ENCODE measurements at places on chromosomes 3 and 15. TPM values are rescaled to one million over a fixed set of nuclear protein-coding genes. Genes with fewer than 3 reads are reported as not detected.

Gene APOD
- not detected for total RNA-seq

DNA sequence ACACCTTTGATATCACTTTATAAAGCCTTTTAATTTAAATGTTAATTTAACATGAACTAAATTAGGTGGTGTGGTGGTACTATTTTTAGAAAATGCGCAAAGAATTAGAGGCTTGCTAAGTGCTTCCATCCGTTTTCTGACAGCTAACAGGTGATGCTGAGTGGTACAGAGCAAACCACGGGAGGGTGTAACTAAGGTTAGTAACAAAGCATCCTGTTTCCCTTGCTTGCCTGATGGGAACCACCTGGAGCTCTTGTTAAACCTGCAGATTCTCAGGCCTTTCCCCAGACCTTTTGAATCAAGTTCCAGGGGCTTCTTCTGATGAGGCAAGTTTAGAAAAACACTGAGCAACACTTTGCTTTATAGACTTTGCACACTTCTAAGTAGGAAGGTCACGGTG, 101.0 kb downstream of the ATG7 start:
- no peaks in the 10 kb centered on the region for H3K27me3 ChIP-seq
- no peaks in the 10 kb centered on the region for H3K4me1 ChIP-seq
- H3K36me3 ChIP-seq, result peaks cover 16% of the 10 kb centered on the region
- no peak overlapping the region for H3K27ac ChIP-seq

Gene PLA2G4D
- total RNA-seq, result not detected

GRCh38 chr3:46536758-46537157, 29.3 kb downstream of the LRRC2 start:
- H3K27ac ChIP-seq, result no peak overlapping the region
- no peak overlapping the region for H3K4me3 ChIP-seq
- peaks cover 3% of the 10 kb centered on the region for H3K27me3 ChIP-seq
- DNase-seq, result no peak
- H3K4me1 ChIP-seq, result peaks cover 23% of the 10 kb centered on the region

DNA sequence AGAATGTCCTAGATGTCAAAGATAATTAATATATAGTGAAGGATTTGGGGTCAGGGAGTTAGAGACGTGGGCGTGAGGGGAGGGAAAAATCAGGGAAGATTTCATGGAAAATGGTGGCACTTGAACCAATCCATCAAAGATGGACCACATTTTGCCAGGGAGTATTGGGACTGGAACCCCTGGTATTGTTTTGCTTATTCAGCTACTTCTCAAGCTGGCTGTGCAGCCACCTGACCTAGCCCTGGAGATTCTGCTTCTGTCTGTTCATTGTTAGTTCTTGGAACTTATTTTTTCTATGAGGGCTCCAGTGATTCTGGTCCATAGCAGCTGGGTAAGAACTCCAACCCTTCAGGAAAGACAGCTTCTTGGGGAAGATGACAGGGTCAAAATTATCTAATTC, 3.3 kb upstream of the THRB start:
- H3K36me3 ChIP-seq, result no peaks in the 10 kb centered on the region
- no peak overlapping the region for H3K27ac ChIP-seq
- DNase-seq, result no peak
- H3K4me1 ChIP-seq, result peaks cover 13% of the 10 kb centered on the region
- H3K27me3 ChIP-seq, result peaks cover 17% of the 10 kb centered on the region
- H3K4me3 ChIP-seq, result no peak overlapping the region

DNA sequence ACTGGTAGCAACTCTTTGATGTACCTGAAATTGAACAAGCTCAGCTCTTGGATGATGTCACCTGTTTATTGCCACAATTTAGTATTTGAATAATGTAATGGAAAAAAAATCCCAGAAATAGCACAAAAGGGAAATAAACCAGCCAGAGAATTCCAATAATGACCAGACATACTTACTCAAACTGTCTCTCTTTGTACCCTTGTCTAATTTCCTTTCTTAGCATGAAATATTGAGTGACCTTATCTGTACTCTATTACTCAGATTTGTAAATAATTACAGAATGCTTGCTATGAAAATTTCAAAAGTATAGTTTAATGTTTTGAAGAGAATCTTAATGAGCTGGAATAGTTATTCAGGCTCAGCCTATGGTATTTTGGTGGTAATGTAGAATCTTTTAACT, 555.4 kb upstream of the SGO1 start:
- no peaks in the 10 kb centered on the region for H3K36me3 ChIP-seq
- no peak overlapping the region for H3K4me3 ChIP-seq
- no peaks in the 10 kb centered on the region for H3K27me3 ChIP-seq
- H3K4me1 ChIP-seq, result no peaks in the 10 kb centered on the region

Gene DLEC1
- total RNA-seq, result 7.0 TPM

DNA sequence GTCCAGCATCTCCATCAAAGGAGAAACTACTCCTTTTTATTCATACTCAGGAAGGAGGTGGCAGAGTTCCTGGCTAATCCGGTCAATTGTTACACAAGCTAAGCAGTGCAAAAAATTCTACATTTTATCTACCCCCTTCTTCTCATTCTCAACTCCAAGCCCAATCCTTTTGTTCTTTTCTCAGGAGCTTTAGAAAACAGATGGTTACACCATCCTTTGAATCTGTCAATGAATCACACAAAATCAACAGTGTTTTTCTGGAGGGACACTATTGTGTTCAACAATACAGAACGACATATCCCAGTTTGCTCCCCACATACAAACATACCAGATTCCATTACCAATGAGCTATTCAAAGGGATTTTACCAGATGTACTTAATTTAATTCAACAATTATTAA, 362.1 kb downstream of the MAGI1 start:
- H3K4me3 ChIP-seq, result no peak overlapping the region
- no peaks in the 10 kb centered on the region for H3K36me3 ChIP-seq
- no peaks in the 10 kb centered on the region for H3K27me3 ChIP-seq
- no peaks in the 10 kb centered on the region for H3K4me1 ChIP-seq
- H3K27ac ChIP-seq, result no peak overlapping the region
- no peak for DNase-seq

- H3K4me3 ChIP-seq, result no peak overlapping the region
- H3K27me3 ChIP-seq, result no peaks in the 10 kb centered on the region
- no peaks in the 10 kb centered on the region for H3K36me3 ChIP-seq
- H3K4me1 ChIP-seq, result peaks cover 36% of the 10 kb centered on the region
Measured at GRCh38 chr15:58551084-58551763, 119.4 kb downstream of the LIPC start.

Gene TNFSF10
- 27.7 TPM for total RNA-seq

Gene TM4SF1
- total RNA-seq, result not detected

GRCh38 chr3:4837374-4837930, 141.8 kb upstream of the BHLHE40 start:
- peaks cover 34% of the 10 kb centered on the region for H3K4me1 ChIP-seq
- H3K36me3 ChIP-seq, result peaks cover 11% of the 10 kb centered on the region

GRCh38 chr3:194091141-194091540, 44.8 kb upstream of the HES1 start:
- no peaks in the 10 kb centered on the region for H3K36me3 ChIP-seq
- H3K27me3 ChIP-seq, result peaks cover 2% of the 10 kb centered on the region
- H3K27ac ChIP-seq, result no peak overlapping the region
- no peak overlapping the region for H3K4me3 ChIP-seq
- peaks cover 2% of the 10 kb centered on the region for H3K4me1 ChIP-seq
- DNase-seq, result no peak

Gene IMPG2
- total RNA-seq, result 0.72 TPM

GRCh38 chr3:129638481-129638880, 32.0 kb upstream of the PLXND1 start:
- no peaks in the 10 kb centered on the region for H3K36me3 ChIP-seq
- H3K27ac ChIP-seq, result no peak overlapping the region
- no peaks in the 10 kb centered on the region for H3K27me3 ChIP-seq
- H3K4me3 ChIP-seq, result no peak overlapping the region
- DNase-seq, result no peak

Gene KNL1
- 3.6 TPM for total RNA-seq

Gene CASR
- not detected for total RNA-seq

GRCh38 chr15:45377609-45378148, 665 bp downstream of the GATM start:
- no peaks in the 10 kb centered on the region for H3K36me3 ChIP-seq
- peaks cover 14% of the 10 kb centered on the region for H3K4me1 ChIP-seq
- H3K4me3 ChIP-seq, result peak overlapping the region; percentile 52
- peak; percentile 8 for DNase-seq

DNA sequence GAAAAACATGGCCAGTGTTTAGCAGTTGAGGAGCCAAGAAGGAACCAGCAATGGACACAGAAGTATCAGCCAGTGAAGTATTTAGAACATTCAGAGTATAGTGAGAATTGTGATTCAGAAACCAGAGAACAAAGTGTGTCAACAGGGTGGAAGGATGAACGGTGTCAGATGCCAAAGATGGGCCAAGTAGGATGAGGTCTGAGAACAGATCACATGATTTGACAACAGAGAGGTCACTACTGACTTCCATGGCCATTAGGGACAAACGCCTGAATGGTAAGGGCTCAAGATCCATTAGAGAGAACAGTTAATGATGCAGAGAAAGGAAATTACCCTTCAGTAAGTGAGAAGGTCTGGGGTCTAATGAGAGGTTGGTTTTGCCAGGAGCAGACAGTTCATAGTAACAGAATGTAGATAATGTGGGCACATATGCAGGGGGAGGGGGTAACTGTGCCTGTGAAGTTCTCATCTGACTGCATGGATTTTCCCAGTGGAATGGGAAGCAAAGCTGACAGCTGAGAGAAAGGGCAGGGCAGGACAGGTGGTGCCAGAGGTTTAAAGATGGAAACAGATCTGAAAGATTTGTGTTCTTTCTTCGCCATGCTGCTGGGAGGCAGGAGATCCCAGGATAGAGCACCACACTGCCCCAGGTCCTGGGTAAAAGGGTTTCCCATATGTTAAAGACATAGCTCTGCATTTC, 4.8 kb upstream of the ACAD9 start:
- H3K36me3 ChIP-seq, result no peaks in the 10 kb centered on the region
- H3K27me3 ChIP-seq, result no peaks in the 10 kb centered on the region
- no peak overlapping the region for H3K27ac ChIP-seq
- DNase-seq, result no peak
- peaks cover 16% of the 10 kb centered on the region for H3K4me1 ChIP-seq

DNA sequence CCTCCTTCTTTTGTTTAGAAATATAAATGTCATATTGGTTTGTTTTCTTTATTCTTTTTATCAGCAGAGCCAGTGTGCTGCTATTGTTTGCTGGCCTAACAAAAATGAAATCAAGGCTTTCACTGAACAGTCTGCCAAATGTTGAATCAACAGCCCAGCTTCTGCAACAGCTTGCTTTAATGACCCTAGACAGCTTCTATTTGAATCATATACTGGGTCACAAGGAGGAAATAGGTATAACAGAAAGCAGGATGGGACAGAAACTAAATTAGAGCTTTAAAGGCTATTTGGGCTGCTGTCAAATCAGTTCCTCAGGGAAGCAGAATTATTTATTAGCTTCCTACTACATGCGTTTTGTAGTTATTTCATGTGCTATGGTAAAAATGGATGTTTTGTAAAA, 12.1 kb upstream of the DNAJC13 start:
- no peak overlapping the region for H3K4me3 ChIP-seq
- H3K27ac ChIP-seq, result no peak overlapping the region
- no peak for DNase-seq
- no peaks in the 10 kb centered on the region for H3K4me1 ChIP-seq

DNA sequence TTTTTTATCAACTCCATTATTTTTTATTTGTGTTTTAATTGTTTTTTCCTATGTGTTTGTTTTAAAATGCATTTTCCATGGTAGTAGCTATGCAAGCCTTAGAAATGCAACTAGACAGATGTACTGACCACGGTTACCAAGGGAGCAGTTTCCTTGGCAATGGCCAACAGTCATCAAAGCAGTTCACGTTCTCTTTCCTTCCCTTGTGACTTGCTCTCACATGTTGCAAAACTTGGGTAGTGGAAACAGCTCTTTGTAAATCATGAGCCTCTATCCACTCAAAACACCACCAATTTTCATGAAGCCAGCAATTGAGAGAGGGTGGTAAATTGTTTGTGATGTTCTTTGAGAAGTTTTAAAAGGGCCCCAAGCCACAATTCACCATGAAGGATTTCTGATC, 499.4 kb upstream of the MDFIC2 start:
- H3K4me1 ChIP-seq, result no peaks in the 10 kb centered on the region
- DNase-seq, result no peak
- H3K4me3 ChIP-seq, result no peak overlapping the region
- no peaks in the 10 kb centered on the region for H3K36me3 ChIP-seq
- H3K27ac ChIP-seq, result no peak overlapping the region

GRCh38 chr3:133754455-133754854, 8.3 kb downstream of the TF start:
- H3K4me1 ChIP-seq, result no peaks in the 10 kb centered on the region
- DNase-seq, result no peak
- no peak overlapping the region for H3K4me3 ChIP-seq
- no peaks in the 10 kb centered on the region for H3K27me3 ChIP-seq
- H3K36me3 ChIP-seq, result no peaks in the 10 kb centered on the region

GRCh38 chr3:176734146-176734545, 463.1 kb downstream of the TBL1XR1 start:
- H3K4me1 ChIP-seq, result no peaks in the 10 kb centered on the region
- H3K36me3 ChIP-seq, result no peaks in the 10 kb centered on the region
- no peaks in the 10 kb centered on the region for H3K27me3 ChIP-seq

DNA sequence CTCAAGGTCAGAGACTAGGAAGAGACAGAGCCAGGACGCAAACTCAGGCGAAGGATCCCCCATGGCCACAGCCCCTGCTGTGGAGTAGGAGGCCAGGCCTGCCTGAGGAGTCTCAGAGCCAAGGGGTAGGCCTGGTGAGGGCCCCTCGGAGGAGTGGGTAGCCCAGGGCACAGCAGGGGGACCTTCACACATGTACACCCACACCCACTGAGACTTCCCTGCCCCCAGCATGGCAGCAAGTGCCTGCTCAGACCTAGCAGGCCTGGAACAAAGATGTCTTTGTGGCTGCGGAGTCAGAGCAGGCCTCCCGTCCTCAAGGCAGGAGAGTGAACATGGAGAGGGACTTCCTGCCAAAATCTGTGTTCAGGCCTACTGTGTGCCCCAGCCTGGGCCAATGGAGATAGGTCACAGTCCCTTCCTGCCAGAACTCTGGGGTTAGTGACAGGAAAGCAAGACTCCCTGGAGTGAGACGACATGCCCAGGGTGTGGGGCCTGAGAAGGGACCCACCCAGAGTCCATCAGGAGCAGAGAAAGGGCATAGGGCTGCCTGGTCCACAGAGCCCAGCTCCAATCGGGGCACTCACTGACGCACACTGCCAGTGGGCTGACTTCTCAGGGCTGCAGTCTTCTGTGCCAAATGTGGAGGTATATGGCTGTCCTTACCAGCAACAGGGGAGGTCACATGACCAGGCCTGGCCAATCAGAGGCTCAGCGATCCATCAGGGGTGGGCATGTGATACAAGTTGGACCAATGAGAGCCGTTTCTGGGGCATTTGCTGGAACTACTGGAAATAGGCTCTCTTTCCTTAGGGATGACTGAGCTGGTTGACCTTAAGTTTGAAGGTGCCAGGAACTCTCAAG, 2.3 kb downstream of the GRIP2 start:
- H3K4me3 ChIP-seq, result no peak overlapping the region
- no peaks in the 10 kb centered on the region for H3K36me3 ChIP-seq
- H3K27me3 ChIP-seq, result no peaks in the 10 kb centered on the region
- no peaks in the 10 kb centered on the region for H3K4me1 ChIP-seq
- no peak overlapping the region for H3K27ac ChIP-seq

Gene AZI2
- 38.6 TPM for total RNA-seq

- no peak overlapping the region for H3K4me3 ChIP-seq
- H3K27ac ChIP-seq, result no peak overlapping the region
- no peaks in the 10 kb centered on the region for H3K4me1 ChIP-seq
- no peak for DNase-seq
- H3K36me3 ChIP-seq, result peaks cover 57% of the 10 kb centered on the region
Measured at GRCh38 chr15:55179141-55179540, 17.6 kb downstream of the RSL24D1 start.
